Omental fat pad (tissue), 4 donors: ENCODE measurements at places on chromosomes 16 and 17.

DNA sequence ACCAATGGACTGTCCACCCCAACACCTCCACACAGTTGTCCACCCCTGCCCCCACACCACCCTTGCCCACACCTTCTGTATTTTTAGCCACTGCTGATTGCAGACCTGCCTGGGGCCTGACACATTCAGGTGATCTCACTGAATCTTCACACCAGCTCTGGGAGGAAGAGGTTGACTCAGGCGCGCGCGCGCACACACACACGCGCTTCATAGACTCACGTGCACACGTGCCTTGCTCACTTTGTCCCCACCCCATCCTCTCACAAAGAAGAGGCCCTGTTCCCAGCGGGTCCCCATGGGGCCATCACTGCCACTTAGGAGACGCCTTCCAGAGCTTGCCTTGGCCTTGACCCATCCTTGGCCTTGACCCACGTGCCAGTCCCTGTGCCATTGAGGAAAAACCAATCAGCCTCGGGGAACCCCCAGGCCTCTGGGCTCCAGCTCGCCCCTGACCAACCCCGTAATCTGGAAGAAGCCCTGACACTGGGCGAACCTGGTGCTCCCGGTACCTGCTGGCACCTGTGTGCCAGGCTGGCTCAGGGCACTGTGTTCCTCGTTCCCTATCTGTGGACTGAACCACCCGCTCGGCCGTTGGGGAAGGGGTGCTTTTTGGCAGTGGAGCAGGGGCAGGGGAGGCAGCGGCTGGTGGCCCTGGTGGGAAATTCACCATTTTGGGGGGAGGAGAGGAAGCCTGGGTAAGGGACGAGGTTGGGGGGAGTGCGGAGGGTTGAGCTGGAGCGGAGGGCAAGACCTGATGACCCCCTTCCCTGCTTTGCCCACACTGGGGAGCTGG, 3.2 kb downstream of the NLGN2 start:
- no peak for DNase-seq

DNA sequence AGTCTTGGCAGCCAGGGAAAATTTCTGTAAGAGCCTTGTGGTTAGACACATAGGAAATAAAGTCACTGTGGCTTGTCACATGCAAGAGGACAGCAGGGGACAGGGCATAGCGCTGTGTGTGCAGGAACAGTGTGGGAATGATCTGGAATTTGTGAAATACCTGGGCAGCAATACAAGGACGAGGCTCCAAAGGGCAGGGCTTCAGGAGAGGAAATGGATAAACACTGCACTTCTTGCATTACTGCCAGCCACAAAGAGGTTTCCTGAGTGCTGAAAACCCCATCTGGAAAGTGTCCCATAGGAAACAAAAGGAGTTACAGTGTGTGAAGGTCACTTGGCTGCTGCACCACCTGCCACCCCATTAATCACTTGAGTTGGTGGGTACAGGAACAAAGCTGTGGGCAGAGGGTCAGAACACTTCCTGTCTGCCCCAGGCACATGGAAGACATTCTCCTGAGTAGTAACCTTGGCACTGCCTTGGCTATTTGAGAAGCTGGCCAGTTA, 12.1 kb upstream of the HP start:
- DNase-seq = no peak

- DNase-seq = no peak
Measured at GRCh38 chr17:64063766-64064224, 43.4 kb upstream of the ICAM2 start.

DNA sequence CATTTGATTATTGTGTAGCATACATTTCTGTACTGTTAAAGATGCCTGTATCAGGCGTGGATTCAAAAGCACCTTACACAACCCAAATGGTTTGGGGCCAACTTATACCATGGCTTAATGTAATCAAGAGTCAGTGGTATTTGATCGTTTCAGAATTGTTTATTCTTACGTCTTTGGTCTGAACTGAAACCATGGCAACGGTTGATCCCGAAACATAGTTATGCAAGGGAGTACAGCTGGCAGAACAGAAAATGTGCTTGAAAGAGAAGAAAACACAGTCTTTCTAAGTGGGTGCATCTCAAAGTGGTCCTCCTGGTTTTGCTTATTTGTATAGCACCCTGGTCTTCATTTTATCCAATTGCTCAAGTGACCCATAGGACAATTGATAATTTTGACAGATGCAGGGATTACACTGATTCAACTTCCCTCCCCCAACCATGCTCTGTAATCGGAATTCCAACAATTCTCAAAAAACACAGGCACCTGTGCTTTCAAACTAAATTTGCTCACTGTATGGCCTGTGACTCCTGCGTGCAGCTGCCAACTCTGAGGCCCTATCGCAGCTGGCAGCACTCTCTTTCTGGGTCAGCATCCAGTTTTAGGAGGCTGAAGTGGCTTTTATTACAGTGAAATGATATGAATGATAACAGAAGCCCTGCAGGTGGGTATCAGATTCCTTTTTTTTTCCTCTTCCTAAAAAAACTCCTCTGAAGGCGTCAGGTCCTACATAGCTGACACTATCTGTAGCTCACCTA, 77.0 kb upstream of the AXIN2 start:
- DNase-seq = no peak

GRCh38 chr17:4960279-4960922, 7.2 kb downstream of the SPAG7 start:
- no peak for DNase-seq

DNA sequence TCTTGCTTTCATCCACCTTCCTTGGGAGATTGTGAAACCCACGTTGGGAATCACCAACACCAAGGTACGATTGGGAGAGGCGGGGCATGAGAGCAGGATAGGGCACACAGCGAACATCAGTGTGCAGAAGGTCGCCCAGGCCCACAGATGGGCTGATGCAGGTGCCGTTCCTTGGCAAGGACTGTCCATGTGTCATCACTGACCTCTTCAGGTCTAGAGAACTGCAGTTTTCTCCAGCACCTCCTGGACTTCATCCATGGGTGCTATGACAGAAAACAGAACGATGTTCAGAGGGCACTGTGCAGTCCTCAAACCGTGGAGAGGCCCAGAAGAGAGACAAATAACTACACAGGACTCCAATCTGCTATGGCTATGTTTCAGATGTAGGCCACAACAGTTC, 23.9 kb upstream of the TAT start:
- DNase-seq = no peak

DNA sequence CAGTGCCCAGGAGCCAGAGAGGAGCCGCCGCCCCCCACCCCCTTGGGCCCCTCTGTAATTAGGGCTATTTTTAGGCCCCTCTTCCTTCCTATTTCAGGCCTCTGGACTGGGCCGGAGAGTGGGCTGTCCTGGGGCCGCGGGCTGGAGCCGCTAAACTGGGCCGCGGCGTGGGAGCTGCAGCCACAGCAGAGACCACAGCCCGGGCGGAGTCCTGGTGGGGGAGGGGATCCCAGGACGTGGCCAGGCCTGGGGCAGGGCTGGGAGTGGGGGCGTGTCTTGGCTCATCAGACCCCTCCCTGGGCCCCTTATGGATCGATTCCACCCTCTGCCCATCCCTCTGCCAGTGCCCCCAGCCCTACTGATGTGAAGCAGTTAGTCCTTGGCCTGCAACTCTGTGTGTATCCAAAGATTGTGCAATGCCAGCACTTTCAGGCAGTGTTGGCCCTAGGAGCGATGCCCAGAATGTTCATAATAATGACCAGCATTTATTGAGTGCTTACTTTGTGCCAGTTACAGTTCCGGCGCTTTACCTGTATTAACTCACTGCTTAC, 15.0 kb upstream of the TAC4 start:
- DNase-seq = no peak

DNA sequence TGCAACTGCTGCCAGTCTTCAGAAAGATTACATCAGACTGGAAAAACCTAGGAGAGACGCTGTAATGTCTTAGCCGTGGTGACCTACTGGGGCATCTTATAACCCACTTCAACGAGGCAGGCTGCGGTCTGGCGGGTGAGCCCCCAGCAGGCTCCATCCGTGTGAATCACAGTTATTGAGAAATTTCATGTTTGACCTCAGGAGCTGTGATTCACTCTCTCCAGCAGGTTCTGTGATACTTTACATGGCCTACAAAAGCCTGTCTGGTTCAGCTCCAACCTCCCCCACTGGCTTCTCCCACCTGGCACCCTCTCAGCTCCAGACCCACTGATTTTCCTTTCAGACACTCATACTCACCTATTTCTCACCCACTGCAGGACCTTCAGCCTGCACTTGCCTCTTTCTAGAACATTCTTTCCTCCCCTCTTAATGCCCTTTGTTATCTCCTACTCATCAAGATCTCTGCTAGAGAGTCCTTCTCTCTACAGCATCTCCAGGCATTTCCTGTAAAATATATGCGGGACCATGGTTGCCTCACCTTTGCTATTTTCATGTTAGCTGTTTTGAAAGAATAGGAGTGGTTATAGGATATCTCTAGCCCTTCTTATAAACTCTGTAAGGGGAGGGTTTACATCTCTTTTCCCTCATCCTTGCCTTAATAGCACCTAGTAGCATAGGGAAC, 227.9 kb downstream of the MAF start:
- no peak for DNase-seq

DNA sequence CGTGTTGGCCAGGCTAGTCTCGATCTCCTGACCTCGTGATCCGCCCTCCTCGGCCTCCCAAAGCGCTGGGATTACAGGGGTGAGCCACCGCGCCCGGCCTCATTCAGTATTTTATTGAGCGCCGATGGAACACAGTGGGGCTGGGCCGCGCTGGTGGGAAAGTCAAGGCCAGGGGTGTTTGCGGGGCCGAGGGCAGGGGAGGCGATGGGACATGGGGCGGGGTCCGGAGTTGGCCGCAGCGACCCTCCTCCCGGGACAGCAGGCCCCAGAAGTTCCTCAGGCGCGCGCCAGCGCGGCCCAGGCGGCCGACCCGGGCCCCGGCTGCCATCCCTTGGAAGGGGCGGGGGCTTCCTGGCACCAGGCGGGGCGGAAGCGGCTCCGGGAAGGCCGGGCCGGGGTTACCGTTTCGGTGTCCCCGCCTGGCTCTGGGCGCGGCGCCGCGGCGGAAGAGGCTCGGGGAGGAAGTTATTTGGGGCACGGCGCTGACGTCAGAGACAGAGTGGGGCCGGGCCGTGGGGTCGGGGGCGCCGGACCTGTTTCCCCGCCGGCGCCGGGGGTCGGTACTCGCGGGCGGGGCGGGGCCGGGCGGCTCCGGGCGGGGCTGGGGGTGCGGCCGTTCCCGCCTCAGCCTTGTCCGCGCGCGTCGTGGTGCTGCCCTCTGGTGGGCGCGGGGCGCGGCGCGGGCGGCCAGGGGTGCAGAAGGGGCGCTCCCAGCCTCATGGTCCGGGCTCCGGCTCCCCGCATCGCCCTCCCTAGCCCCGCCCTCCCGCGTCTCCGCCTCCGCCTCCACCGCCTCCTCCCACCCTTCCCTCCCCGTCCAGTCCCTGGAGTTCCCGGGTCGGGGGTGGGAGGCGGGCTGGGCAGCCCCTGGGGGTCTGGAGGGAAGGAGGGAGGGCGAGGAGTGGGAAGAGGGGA, 952 bp upstream of the PRSS27 start:
- peak; percentile 64 for DNase-seq

DNA sequence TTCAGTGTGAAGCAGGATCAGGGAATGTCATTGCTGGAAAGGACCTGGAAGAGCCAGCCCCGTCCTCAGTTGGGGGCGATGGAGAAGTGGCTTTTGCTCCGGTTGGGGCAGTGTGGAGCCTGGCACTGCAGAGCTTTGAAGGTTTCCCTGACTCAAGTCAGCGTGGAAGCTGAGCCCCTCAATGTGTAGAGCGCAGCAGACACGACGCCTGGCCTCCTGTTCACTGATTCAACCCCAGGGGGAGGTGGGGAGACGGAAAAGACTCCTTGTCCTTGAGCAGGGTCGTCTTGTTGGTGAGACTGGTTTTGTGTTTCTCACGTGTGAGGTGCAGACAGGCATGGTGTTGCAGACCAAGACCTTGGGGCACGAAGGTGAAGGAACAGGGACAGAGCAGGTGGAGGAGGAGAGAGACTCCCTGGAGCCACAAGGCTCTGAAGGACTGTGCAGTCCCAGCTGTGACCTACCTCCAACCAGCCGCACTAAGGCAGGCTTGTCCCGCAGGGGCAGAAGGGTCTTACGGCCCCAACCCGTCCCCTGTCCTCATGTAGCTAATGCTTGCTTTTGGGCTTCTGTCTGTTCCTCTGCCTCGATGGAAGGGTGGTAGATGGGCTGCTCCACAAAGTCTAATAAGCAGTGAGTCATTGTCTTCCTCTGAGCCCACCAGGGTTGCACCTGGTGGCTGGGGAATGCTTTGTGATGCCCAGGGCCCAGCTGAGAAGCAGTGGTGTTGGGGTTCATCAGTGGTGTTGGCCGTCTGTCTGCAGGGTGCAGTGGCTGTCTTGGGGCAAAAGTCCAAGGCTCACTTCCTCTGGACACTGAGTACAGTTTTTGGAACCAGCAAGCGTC, 47.8 kb downstream of the MPRIP start:
- peak; percentile 10 for DNase-seq

GRCh38 chr17:76714822-76715495, 4.2 kb upstream of the MXRA7 start:
- DNase-seq = peak; percentile 92

DNA sequence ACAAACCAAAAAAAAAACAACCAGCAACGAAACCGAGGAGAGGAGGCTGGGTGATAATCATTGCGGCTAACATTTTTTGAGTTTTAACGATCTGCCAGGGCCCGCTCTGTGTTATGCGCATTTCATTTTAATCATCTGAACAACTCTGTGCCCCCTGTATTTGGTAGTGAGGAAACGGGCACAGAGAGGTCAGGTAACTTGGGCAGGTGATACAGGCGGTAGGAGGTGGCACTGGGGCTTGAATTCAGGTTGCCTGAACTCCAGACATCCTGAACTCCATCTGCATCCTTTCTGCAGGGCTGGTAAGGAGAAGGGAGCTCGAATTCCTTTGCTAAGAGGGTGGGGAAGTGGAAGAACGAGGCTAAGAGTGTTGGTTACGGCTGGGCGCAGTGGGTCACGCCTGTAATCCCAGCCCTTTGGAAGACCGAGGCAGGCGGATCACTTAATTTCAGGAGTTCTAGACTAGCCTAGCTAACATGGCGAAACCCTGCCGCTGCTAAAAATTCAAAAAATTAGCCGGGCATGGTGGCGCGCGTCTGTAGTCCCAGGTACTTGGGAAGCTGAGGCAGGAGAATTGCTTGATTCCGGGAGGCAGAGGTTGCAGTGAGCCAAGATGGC, 1.1 kb downstream of the CLUAP1 start:
- DNase-seq = no peak

DNA sequence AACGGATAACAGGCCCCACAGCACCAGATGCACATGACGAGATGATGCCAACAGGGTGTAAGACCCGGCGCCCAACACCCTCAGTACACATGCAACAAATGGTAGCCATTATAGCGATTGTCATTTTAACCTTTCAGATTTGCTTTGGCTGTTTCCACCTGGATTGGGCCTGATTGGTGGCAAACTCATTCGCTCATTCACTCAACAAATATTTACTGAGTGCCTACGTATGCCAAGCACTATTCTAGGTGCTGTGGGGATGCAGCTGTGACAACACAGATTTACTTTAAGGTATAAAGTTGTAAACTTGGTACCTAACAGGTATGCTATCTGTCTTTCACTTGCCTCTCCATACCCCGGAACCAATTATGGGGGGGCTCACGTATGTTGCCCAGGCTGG, 66.8 kb downstream of the SRCIN1 start:
- no peak for DNase-seq

GRCh38 chr17:41975099-41976083, 8.8 kb downstream of the CNP start:
- DNase-seq = no peak
